Stimulated activated CD8-positive, alpha-beta memory T cell treated with anti-CD3 and anti-CD28 coated beads, Interleukin-15, amount 100 ng/mL, for 24 hours (primary cell): ENCODE measurements at places on chromosomes 2 and 18.

GRCh38 chr2:2492800-2493199 lies 161.7 kb upstream of the MYT1L start:
- no peak for DNase-seq

DNA sequence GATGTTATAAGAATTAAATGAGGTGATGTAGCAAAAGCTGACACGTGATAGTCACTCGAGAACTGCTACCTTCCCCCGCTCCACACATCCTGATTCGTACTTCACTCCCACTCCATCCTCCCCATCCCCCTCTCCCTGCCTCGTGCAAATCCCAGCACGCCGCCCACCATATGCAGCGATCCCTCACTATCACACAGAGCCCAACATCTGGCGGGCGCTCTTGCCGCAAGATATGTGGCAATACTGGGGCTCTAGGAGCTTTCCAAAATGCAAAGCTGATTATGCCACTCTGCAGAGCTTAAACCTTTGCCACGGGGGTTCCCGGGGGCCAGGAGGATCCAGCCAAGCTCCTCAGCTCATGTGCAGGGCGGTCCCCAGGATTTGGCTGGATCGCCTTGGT lies 37.4 kb downstream of the DNMT3A start:
- no peak for DNase-seq

GRCh38 chr2:223050188-223050587 lies 1.8 kb upstream of the KCNE4 start:
- no peak for DNase-seq

DNA sequence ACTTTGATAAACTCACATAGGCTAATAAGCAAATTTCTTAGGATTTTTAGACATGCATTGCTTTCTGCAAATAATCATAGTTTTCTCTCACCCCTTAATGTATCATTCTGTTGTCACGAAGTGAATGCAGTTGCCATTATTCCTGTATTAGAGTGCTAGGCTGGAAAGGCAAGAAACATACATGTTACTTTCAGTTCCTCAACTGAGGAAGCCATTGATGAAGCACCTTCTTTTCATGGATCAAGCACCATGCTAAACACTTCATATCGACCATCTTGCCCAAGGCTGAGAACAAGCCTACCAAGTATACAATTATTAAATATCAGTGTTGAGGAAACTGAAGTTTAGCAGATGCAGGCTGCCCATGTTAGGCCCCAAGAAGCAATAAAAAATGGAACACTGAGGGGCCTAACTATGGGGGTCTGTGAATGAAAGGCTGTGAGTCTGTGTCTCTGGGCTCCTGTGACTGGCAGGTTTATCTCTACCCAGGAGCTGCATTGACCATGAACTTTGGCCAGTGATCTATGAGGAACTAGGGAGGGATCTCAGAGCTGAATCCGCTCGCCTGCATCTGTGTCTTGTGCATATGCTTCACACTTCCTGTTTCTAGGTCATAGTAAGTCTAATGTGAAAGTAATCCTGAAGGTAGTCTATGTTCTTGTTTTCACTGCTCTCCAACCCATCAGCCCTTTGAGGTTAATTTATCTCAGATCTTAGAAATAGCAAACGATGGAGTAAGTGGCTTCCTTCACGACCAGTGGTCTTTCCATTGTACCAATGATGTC lies 16.0 kb upstream of the TSPYL6 start:
- no peak for DNase-seq

- no peak for DNase-seq
These were observed 7.3 kb downstream of the NAPG start for GRCh38 chr18:10533111-10533510.

GRCh38 chr2:144349674-144350073 lies 170.2 kb downstream of the ZEB2 start:
- DNase-seq = no peak

DNA sequence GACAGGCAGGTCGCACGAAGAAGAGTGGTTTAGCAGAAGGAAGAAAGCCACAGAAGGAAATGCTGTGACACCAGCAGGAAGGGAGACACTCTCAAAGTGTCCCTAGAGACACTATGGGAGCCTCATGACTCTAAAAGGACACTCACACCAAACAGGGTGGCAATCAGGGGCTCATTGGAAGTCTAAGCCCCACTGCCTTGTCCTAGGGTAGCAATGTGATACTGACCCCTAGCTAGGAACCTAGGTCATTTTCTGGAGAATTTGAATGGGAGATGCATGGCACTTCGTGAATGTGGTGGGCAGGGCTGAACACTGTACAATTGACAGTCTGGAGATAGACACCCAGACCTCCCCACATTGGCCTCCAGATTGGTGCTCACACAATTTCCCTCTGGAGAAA lies 385.0 kb downstream of the EIPR1 start:
- DNase-seq = no peak

DNA sequence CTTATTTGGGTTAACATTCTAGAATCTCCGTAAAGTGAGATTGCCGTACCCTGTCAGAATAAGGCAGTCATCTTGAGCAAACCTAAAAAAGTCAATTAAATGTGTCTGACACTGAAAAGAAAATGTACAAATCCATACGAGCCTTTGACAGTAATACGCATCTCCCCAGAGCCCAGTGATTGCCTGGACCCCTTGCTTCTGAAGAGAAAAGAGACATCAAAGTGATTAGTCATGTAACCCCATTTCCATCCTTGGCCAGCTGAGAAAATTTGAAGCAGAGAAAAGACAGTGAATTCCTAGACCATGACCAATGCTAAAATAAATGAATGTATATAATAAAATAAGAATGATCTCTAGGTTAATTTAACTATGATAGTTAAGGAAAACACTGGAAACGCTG lies 1499.4 kb downstream of the SUCLG1 start:
- DNase-seq = no peak

DNA sequence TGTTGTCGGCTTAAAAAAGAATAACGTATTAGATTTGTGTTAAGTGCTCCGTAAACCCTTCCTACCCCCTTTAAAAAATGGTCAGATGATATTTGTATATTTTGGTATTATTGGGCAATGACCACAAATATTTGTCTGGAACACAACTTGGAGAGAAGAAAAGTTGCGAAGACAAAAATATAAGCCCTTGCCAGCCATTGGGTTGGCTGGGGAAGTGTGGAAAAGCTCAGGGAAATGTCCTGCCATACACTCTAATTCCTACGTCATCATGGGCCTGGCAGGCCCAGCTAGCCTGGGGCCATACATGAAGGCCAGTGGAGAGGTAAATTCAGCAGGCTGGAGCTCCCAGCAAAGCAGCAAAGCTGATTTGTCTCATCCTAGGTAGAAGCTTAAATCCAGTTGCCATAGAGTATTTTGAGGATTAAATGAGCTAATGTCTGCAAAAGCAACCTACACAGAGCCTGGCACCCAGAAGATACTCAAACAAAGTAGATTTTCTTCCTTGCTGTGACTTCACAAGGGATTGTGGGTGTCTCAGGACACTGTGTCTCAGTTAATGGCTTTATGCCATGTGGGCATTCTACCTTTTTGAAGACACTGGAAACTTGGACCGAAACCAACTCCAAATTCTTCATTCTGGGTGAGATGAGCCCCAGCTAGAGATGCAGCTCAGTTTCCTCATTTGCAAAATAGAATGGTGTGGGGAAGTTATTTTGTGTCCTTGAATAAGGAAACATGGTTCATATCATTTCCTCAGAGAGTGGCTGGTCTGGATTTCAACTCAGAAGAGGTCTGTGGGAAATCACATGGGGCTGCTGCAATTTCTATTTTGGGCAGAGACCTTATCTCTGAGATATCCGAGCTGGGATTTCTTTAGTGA lies 87.9 kb upstream of the MAP4K3 start:
- DNase-seq = no peak

DNA sequence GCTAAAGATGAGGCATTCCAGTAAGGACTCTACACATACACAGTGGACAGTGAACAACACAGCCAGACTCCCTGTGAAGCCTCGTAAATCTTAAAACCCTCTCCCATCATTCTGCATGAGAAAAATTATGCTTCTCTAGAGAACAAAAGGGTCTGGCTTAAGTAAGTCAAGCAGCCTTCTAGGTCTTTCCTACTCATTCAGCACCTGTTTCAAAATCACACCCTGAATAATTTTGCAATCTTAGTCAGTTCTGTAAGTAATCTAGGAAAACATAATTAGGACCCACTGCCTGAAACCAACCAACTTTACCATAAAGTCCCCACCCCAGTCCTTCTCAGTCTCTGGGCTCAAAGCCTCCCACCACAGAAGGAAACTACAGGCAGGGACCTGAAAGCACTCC lies 19.7 kb downstream of the IAH1 start:
- DNase-seq = no peak

GRCh38 chr18:32509111-32509510 lies 38.4 kb upstream of the GAREM1 start:
- DNase-seq = no peak

DNA sequence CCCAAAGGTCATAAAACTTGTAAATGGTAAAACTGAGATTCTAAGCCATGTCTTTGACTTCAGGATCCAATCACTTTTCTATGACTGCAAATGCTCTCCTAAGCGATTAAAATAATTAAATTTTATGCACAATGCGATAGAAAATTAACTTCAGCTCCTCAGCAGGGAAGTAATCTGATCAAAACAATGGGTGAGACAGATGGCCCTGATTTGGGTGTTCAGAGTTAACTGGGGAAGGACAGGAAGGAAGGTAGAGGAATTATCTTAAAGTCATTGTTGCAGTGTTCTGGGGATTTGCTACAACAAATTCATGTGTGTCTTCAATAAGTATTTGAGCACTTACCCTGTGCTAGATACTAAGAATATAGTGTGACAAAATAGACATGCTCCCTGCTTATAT lies 446.0 kb upstream of the MEX3C start:
- no peak for DNase-seq
